ENCODE measurements at places on chromosomes 12 and 14.

DNA sequence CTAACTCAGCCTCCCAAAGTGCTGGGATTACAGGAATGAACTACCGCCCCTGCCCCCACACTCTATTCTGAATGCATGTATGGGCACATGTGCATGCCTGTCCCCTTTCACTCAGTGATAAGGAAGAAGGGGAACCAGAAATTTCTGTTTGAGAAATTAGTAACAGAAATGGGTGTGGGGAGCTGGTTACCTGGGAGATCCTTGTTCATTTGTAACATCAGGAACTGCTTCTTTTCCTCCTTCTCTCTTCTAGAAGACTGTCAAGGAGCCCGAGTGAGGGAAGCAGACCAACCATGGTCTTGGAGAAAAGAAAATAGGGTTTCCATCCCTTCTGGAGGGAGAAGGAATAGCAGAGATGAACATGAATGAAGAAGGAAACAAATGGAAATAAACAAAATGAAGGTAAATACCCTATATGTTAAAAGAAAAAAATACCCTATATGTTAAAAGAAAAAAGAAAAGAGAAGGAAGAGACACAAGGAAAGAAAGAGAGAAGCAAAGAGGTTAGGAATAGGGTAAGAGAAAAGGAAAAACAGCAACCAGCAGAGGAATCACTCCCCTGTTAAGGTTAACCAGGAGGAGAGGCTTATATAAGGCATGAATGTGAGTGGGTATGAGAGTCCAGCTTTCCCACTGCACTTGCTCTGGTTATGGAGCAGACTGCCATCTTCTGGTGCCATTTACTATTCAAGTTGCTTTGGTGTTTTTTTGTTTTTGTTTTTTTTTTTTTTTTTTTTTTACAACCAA, 3.3 kb downstream of the PPP1R3E start:
- no peak for ATAC-seq

DNA sequence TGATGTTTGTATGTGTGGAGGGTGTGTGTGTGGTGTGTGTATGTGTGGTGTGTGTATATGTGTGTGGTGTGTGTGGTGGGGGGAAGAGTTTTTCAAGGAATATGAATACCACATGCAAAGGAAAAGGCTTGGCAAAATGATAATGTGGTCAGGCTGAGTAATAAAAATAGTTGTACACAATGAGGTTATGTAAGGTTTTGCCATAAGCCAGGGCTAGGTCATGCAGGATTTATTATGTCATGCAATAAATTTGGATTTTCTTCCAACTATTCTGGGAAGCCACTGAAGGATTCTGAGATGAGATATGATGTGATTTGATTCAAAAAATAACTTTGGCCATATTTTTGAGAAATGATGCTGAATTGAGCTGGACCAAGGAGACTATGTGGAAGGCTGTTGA, 1191.6 kb upstream of the SEL1L start:
- ATAC-seq, result no peak

GRCh38 chr14:96102081-96102856, 63.1 kb downstream of the C14orf132 start:
- no peak for ATAC-seq

DNA sequence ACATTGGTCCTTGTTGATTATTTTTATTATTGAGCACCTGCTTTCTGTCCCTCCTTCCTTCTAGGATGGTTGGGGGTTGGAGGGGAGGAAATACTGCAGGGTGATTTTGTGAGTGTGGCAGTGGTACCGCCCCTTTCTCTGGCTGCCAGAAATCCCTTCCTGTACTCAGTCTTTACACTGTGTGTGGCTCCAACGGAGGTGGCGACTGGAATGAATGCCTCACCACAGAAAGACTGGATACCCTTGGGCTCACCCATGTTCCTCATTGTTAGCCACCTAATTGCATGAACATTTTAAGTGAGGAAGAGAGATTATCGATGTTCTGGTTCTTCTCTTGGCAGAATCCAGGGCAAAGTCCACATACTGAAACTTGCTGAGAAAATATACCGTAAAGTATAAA, 272.0 kb upstream of the E2F7 start:
- ATAC-seq, result no peak

DNA sequence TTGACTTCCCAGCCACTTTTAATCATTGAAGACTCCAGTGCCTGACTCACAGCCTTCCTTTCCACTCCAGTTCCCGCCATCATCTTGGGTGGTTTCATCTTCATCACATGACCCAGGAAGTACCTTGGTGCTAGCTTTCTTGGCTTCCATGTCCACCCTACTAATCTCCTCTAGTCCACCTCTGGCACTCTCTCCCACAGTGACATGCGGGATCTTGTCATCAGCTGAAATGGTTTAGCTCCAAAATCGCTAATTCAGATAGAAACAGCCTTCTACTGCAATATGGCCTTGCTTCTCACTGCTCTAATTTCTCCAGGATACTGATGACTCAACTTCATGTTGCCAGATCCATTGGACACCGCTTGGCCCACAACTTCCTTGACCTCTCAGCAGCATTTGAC, 24.5 kb downstream of the WDR20 start:
- ATAC-seq, result no peak

DNA sequence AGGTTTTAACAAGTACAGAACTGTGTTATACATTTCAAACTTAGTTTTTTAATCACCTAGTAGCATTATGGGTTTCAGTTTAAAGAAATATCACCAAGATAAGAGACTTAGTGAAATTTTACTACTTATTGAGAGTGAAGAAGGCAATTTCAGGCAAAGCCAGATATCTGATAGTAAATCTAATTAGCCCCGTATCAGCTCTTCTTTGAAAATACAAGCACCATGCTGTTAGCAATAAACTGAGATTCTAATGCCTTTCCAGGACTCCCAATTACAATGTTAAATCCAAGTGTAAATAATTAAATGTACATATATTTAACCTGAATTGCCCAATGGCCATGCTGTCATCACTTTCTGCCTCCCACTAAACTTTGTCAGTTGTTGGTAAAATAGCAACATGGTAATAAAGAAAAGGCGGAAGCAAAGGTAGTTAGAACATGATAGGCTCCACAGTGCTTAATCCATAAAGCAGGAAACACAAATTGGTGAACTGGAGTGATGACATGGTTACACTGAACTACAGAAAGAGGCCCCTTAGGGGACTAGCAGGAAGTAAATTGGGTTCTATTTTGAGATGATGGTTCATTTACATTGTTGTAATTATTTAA, 646.1 kb downstream of the C12orf50 start:
- no peak for ATAC-seq

- peak; percentile 70 for ATAC-seq
Measured at GRCh38 chr14:52044791-52045522, 23.9 kb downstream of the NID2 start.

DNA sequence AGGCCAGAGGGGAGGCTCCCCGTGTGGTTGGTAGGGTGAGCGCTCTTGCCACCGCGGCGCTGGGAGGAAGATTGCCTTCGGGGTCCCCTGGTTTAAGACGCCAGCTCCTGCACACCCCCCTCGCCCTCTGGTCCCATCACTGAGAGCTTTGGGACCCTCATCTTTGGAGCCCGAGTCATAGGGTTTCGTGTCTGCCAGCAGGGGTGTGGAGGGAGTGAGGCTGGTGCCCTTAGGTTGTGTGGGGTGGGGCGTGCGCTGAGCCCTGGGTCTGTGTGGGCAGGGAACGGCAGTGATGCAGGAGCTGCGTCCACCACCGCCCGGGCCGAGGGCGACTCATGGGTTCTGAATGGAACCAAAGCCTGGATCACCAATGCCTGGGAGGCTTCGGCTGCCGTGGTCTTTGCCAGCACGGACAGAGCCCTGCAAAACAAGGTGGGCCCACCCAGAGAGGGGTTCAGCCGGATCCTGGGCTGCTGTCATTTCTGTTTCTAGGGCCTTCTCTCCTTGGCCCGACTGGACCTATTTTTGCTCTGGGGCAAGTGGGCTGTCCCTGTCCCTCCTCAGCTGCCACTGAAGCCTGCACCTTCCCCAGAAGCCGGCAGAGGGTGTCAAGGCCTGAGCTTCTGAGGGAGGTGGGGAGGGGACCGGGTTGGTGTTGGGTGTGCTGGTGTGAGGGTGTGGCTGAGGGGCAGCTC, 12.1 kb downstream of the ACADS start:
- no peak for ATAC-seq

DNA sequence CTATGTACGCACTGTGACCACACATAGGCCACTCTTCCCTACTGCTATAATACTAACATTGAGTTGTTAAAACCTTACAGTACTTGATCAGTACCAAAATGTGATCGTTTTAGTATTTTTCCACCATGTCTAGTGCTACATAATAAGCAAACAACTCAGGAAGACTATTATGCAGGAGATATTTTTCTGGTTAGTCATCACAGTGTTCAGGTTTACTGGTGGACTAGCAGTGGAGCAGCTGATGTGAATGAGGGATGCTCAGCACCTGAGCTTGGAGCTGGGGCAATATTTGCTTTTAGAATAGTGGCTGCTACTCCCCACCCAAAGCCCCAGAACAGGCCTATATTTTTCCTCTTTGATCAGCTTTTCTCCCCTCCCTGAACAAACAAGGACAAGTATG, 513.1 kb downstream of the KCNH5 start:
- ATAC-seq, result no peak

DNA sequence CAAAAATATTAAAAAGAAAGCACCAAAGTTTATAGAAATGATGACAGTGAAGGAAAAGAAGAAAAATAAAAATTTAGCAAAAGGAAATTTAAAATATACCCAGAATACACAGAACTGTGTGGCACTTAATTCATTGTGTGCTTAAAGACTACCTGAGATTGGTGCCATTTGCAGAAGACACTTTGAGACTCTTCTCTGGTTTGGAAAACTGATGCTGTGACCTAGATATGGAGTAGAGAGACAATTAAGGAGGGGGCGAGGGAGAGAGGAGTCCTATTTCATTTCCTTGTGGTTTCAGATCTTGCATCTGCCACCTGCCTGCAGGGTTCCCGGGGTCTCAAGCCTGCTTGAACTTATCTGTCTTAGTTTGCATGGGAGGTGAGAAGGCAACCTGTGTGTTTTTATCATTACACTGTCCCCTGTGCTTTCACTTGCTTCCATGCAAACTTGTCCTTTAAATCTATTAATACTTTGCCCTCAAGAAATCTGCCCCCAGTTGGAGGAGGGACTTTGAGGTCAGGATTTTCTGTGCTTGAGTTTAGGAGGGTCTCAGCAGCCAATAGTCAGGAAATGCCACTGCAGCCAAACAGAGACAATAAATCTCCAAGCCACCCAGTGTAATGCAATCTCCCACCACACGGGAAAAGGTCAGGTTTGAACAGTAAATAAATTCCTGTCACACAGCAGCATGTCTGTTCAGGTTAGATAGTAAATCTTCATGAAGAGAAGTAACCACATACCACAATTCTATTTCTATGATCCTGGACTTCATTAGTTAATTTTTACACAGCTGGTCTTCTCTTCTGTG, 119.4 kb downstream of the CAND1 start:
- no peak for ATAC-seq

- no peak for ATAC-seq
Measured at GRCh38 chr12:6407236-6407954, 23.4 kb downstream of the LTBR start.

- no peak for ATAC-seq
Measured at GRCh38 chr12:79514730-79515529, 175.8 kb downstream of the PAWR start.

GRCh38 chr12:88251798-88252197, 109.7 kb downstream of the TMTC3 start:
- no peak for ATAC-seq

- no peak for ATAC-seq
Measured at GRCh38 chr14:96117960-96118359, 78.8 kb downstream of the C14orf132 start.

DNA sequence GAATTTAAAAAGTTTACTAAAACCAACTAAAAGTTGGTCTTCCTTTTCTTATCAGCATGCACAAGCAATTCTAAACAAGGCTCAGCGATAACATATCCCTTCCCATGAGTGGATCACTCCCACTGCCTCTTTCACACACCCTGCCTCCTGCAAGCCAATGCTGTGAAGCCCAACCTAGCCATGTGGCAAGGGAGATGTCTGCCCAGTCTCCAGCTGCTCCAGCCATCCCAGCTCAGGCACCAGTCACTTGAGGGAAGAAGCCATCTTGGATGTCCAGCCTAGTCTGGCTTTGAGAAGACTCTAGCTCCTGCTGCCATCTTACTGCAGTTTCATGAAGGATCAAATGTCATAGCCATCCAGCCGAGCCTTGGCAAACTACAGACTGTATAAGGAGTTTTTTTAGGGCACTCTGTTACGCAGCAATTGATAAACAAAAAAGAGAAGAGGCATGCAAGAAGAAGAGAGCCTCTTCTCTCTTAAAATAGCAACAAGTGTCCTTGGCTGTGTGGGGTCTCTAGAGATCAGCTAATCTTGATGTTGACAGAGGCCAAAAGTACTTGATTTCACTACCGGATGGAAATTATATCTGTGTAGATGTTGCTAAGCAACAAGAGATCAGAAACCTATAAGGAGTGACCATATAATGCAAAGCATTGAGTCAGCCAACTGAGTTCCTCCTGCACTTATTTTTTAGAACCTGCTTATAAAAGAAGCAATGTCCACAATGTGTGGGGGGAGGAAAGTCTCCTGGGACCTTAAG, 108.9 kb downstream of the PTCSC3 start:
- ATAC-seq, result no peak

- ATAC-seq, result no peak
Measured at GRCh38 chr12:55469291-55469690, 647 bp downstream of the OR6C70 start.
